Gastrocnemius medialis (tissue), 4 donors: ENCODE measurements at places on chromosomes 5 and 9. TPM values are rescaled to one million over a fixed set of nuclear protein-coding genes. Genes with fewer than 3 reads are reported as not detected.

GRCh38 chr9:76216161-76216649 lies 178.0 kb downstream of the RFK start:
- no peaks in the 10 kb centered on the region for H3K36me3 ChIP-seq
- H3K27ac ChIP-seq = no peak overlapping the region
- no peak overlapping the region for H3K4me3 ChIP-seq
- no peak for DNase-seq

- no peak for DNase-seq
- no peak overlapping the region for H3K4me3 ChIP-seq
- no peak overlapping the region for H3K27ac ChIP-seq
- no peaks in the 10 kb centered on the region for H3K36me3 ChIP-seq
These were observed 77.8 kb downstream of the FGF1 start for GRCh38 chr5:142608081-142608480.

DNA sequence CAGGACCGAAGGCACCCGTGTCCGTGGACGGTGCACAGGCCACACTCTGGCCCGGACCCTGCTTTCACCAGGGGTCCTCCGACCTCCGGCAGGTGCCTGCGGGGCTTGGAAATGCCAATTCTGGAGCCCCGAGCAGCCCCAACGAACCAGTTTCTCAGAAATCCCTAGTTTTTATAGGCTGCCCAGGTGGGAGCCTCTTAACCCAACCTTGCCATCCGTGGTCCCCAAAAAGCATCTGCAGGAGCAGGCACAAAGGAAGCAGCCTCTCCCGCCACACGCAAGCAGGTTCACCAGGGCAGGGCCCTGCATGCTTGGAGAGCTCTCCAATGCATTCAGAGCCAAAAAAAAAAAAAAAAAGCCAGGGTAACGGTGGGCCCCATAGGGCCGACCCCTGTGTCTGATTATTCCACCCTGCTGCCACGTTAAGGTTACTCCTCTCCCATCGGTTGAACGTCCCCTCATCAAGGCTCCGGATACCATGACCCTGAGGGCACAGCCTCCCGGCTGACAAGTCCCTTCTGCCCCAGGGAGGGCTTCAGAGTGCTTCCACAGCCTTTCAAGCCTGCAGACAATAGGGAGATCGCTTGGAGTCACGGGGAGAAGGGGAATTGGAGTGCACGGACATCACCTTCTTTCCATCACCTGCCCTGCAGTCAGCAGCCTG lies 796 bp upstream of the TPRN start:
- H3K4me3 ChIP-seq = peak overlapping the region; percentile 81
- DNase-seq = no peak
- peak overlapping the region; percentile 83 for H3K27ac ChIP-seq
- no peaks in the 10 kb centered on the region for H3K27me3 ChIP-seq
- no peaks in the 10 kb centered on the region for H3K36me3 ChIP-seq

GRCh38 chr5:15354021-15354420 lies 146.0 kb upstream of the FBXL7 start:
- H3K27ac ChIP-seq = no peak overlapping the region
- DNase-seq = no peak
- no peaks in the 10 kb centered on the region for H3K27me3 ChIP-seq
- no peak overlapping the region for H3K4me3 ChIP-seq
- H3K4me1 ChIP-seq = no peaks in the 10 kb centered on the region

GRCh38 chr5:34499001-34499734 lies 157.0 kb upstream of the RAI14 start:
- H3K27me3 ChIP-seq = no peaks in the 10 kb centered on the region
- no peaks in the 10 kb centered on the region for H3K36me3 ChIP-seq
- DNase-seq = no peak
- H3K4me1 ChIP-seq = peaks cover 5% of the 10 kb centered on the region
- H3K27ac ChIP-seq = no peak overlapping the region
- no peak overlapping the region for H3K4me3 ChIP-seq

DNA sequence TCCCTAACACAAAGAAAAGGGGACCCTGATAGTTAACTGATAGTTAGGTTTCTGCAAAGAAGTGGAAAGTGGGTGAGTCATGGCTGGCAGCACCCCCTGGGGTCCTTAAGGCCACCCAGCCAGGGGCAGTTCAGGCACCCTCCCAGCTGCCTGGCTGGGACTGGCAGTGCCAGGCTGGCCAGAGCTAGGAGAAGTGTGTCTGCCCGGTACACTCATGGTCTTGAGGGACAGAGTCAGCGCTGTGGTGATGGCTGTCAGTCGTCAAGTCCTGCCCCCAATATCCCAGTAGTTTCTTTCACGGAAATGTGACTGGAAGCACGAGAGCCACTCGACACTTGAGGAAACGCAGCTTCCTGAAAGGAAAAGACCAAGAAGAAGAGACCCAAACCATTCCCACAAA lies 22.3 kb upstream of the CNOT6 start:
- DNase-seq = no peak
- no peaks in the 10 kb centered on the region for H3K4me1 ChIP-seq
- no peaks in the 10 kb centered on the region for H3K36me3 ChIP-seq
- no peak overlapping the region for H3K4me3 ChIP-seq
- no peak overlapping the region for H3K27ac ChIP-seq
- H3K27me3 ChIP-seq = no peaks in the 10 kb centered on the region

GRCh38 chr5:102720969-102721368 lies 34.1 kb upstream of the PAM start:
- H3K27me3 ChIP-seq = no peaks in the 10 kb centered on the region
- no peak for DNase-seq
- no peak overlapping the region for H3K4me3 ChIP-seq
- H3K4me1 ChIP-seq = no peaks in the 10 kb centered on the region

DNA sequence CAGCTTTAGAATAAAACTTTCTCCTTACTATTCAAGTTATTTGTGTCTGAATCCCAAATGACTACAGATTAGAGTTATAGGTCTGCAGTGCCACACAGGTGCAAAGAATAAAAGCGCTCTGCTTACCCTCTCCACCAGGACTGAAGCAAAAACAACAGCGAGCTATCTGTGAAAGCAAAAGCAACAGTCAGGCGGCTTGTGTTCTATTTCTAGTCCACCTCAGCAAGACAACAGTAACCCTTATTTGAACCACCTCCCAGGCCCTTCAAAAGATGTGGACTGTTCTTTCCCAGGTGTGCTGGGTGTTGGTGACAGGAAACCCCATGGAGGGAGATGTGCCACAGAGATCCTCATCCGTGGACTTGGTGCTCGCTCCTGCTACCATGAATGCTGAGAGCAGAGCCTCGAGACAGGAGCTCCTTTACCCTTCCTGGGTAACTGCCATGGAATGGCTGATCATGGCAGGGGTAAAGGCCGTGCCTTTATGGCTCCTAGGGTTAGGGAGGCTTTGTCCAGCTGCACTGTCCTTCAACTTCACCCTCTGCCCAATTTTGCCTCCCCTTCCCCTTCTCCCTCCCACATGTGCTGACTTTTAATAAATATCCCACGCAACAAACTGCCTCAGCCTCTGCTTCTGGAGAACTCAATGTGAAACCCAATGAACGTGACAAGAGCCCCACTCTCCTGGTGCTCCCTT lies 108.6 kb downstream of the SERINC5 start:
- peak overlapping the region; percentile 8 for H3K27ac ChIP-seq
- H3K27me3 ChIP-seq = no peaks in the 10 kb centered on the region
- H3K4me1 ChIP-seq = peaks cover 3% of the 10 kb centered on the region
- no peak for DNase-seq
- H3K36me3 ChIP-seq = no peaks in the 10 kb centered on the region

DNA sequence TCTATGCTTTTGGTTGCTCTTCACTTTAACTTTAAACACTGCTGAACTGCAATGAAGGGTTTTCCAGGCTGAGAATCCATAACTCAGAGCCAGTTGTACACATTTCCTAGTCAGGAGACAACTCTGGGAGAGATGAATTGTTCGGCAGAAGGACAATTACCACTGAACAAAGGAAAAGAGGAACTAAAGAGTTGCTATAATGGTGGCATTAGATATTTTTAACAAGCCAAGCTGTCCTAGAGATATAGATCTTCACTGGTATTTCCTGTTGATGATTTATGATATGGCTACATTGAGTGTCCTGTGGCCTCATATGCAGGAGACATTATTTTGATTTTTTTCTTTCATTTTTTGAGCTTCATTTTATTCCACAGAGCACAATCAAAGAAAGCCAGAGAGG lies 219.1 kb upstream of the PCSK5 start:
- no peaks in the 10 kb centered on the region for H3K36me3 ChIP-seq
- H3K27ac ChIP-seq = no peak overlapping the region
- H3K4me3 ChIP-seq = no peak overlapping the region
- H3K27me3 ChIP-seq = no peaks in the 10 kb centered on the region
- DNase-seq = no peak

DNA sequence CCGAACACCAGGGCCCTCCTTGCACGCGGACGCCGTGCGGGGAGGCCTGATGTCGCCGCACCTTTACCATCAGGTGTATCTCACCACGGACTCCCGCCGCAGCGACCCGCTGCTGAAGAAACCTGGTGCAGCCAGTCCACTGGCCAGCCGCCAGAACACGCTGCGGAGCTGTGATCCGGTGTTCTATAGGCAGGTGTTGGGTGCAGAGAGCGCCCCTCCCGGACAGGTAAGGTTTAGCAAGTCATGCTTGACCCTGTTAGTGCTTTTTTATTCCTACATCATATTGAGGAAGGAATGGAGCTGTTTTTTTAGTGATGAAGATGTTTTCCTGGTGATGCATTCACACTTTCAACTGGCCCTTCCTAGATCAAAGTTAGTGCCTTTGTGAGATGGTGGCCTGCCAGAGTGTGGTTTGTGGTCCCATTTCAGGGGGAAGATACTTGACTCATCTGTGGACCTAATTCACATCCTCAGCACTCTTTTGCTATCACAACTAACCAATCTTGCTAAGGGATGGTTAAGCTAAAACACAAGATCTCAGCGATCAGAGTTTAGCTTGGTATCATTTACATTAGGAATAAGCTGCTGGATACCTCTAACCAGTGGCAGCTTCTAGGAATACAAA lies 2.7 kb downstream of the PCDHGC3 start:
- no peaks in the 10 kb centered on the region for H3K36me3 ChIP-seq
- DNase-seq = no peak
- H3K27me3 ChIP-seq = no peaks in the 10 kb centered on the region
- peak overlapping the region; percentile 16 for H3K4me3 ChIP-seq
- no peak overlapping the region for H3K27ac ChIP-seq

- no peak for DNase-seq
- H3K36me3 ChIP-seq = no peaks in the 10 kb centered on the region
- H3K4me3 ChIP-seq = no peak overlapping the region
- no peak overlapping the region for H3K27ac ChIP-seq
- H3K4me1 ChIP-seq = no peaks in the 10 kb centered on the region
These were observed 57.3 kb downstream of the S1PR3 start for GRCh38 chr9:89048616-89049015.

- no peaks in the 10 kb centered on the region for H3K27me3 ChIP-seq
- no peak overlapping the region for H3K27ac ChIP-seq
- no peak for DNase-seq
- H3K36me3 ChIP-seq = no peaks in the 10 kb centered on the region
These were observed 114.2 kb downstream of the GAPVD1 start for GRCh38 chr9:125375820-125376219.

DNA sequence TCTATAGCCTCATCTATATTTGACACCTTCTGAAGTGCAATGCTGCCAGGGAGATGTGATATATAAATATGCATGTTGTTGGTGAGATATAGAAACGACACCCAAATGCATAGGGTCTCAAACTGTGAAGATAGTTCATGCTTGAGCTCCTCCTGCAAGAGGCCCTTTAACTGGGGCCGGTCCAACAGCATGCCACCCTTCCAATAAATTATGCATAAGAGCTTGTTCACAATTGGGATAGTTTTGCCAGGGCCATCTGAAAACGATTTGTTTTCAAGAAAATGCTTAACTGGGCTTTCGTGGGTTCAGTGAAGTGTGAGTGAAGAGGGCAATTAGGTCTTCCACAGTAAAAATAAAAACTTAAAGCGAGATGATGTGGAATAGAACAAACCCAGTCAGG lies 424.2 kb upstream of the WWC1 start:
- no peak overlapping the region for H3K27ac ChIP-seq
- DNase-seq = no peak
- no peaks in the 10 kb centered on the region for H3K27me3 ChIP-seq
- H3K4me1 ChIP-seq = no peaks in the 10 kb centered on the region
- no peak overlapping the region for H3K4me3 ChIP-seq
- H3K36me3 ChIP-seq = no peaks in the 10 kb centered on the region

- no peaks in the 10 kb centered on the region for H3K27me3 ChIP-seq
- no peak for DNase-seq
- no peaks in the 10 kb centered on the region for H3K4me1 ChIP-seq
- H3K36me3 ChIP-seq = no peaks in the 10 kb centered on the region
- H3K4me3 ChIP-seq = no peak overlapping the region
These were observed 628.5 kb downstream of the CHSY3 start for GRCh38 chr5:130532786-130533185.

GRCh38 chr5:127423173-127423798 lies 94.2 kb upstream of the PRRC1 start:
- no peak overlapping the region for H3K4me3 ChIP-seq
- peaks cover 7% of the 10 kb centered on the region for H3K4me1 ChIP-seq
- no peaks in the 10 kb centered on the region for H3K27me3 ChIP-seq
- no peak for DNase-seq
- H3K27ac ChIP-seq = no peak overlapping the region
- H3K36me3 ChIP-seq = no peaks in the 10 kb centered on the region

DNA sequence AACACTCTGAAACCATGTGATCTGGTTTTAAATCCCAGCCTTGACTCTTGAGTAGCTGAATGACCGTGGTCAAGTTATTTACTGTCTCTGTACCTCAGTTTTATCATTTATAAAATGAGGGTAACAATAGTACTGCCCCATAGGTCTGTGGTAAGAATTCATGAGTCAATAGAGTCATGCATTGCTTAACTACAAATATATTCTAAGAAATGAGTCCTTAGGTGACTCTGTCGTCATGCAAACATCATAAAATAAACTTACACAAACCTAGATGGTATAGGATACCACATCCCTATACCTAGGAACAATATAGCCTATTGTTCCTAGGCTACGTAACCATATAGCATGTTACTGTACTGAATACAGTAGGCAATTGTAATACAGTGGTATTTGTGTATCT lies 20.3 kb upstream of the ABCA1 start:
- H3K36me3 ChIP-seq = no peaks in the 10 kb centered on the region
- no peaks in the 10 kb centered on the region for H3K27me3 ChIP-seq
- no peak overlapping the region for H3K27ac ChIP-seq
- H3K4me1 ChIP-seq = no peaks in the 10 kb centered on the region
- H3K4me3 ChIP-seq = no peak overlapping the region
- no peak for DNase-seq

The FABP6 gene
- not detected for total RNA-seq

The CCDC152 gene
- 1.1 TPM for total RNA-seq

The NFX1 gene
- total RNA-seq = 52.0 TPM

The PRR16 gene
- total RNA-seq = 3.9 TPM
